Chondrocyte (in vitro differentiated cells): ENCODE measurements at places on chromosomes 2 and 18. TPM values are rescaled to one million over a fixed set of nuclear protein-coding genes. Genes with fewer than 3 reads are reported as not detected.

DNA sequence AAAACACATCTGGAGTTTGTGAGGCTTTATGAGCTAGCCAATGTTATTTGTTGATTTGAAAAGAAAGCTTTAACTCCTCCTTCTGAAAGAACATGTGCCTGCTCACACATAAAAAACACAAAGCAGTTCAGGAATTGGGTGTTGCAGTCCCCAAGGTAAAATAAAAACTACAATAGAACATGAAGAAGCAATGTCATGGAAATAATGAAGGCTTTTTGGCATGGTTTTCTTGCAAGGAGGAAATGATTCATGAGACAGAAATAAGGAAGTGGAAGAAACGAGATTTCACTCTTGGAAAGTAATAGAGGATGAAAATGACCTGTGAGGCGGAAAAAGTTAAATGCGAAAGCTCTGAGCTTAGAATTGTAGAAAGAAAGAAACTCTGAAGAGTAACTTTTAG, 81.1 kb downstream of the TRIB2 start:
- H3K4me1 ChIP-seq, result peaks cover 11% of the 10 kb centered on the region
- peak overlapping the region; percentile 6 for H3K27ac ChIP-seq
- peaks cover 11% of the 10 kb centered on the region for H3K36me3 ChIP-seq
- H3K4me3 ChIP-seq, result no peak overlapping the region
- DNase-seq, result no peak

GRCh38 chr18:58993260-58993659, 128.6 kb downstream of the ZNF532 start:
- no peaks in the 10 kb centered on the region for H3K27me3 ChIP-seq
- peaks cover 93% of the 10 kb centered on the region for H3K4me1 ChIP-seq
- no peaks in the 10 kb centered on the region for H3K36me3 ChIP-seq
- DNase-seq, result no peak
- peak overlapping the region; percentile 89 for H3K27ac ChIP-seq

Gene CFC1
- not detected in 3 replicates for total RNA-seq

Gene REEP1
- total RNA-seq, result 2.4 to 3.1 TPM (median 2.6 TPM) in 3 replicates

GRCh38 chr2:24702800-24703199, 90.4 kb downstream of the PTRHD1 start:
- H3K36me3 ChIP-seq, result peaks cover 12% of the 10 kb centered on the region
- no peak for DNase-seq
- peaks cover 11% of the 10 kb centered on the region for H3K4me1 ChIP-seq

Gene KCNF1
- not detected in 3 replicates for total RNA-seq

DNA sequence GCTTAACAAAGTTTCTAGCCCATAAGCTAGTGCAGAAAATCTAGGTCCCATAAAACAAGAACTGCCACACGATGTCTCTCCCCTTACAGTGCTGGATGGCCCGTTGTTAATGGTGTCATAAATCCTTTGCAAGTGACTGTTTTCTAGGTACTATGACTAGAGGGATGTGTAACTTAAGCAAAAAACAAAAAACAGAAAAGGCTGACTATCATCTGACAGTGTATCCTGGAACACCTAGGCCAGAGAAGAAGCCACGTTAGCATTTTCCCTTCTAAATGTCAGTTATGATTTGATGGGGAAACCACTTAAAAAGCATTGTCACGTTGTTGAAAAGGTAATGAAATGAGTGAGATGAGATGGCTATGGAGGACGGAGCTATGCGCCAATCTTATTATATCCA, 2.4 kb downstream of the CASP8 start:
- no peaks in the 10 kb centered on the region for H3K36me3 ChIP-seq
- DNase-seq, result no peak
- no peaks in the 10 kb centered on the region for H3K27me3 ChIP-seq
- peaks cover 28% of the 10 kb centered on the region for H3K4me1 ChIP-seq

DNA sequence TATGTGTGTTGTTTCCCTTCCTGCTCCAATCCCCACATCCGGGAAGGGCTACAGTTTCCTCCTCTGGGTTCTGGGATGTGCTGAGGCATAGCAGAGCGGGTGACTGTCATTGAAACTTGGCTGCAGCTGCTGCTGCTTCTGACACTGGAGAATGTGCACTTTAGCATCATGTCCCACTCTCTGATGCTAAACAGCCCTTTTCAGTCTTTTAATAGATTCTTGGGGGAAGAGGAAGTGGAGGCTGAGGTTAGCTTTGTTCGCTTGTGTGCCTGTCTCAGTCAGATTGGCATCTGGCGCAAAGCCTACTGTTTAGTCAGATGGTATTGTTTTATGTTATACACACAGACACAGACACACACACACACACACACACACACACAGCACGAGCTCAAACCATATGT, 136.5 kb upstream of the RND3 start:
- H3K27me3 ChIP-seq, result no peaks in the 10 kb centered on the region
- peaks cover 71% of the 10 kb centered on the region for H3K4me1 ChIP-seq
- no peak for DNase-seq
- peak overlapping the region; percentile 28 for H3K27ac ChIP-seq

- no peaks in the 10 kb centered on the region for H3K27me3 ChIP-seq
- no peak for DNase-seq
- no peak overlapping the region for H3K4me3 ChIP-seq
- no peak overlapping the region for H3K27ac ChIP-seq
- peaks cover 9% of the 10 kb centered on the region for H3K4me1 ChIP-seq
- no peaks in the 10 kb centered on the region for H3K36me3 ChIP-seq
Measured at GRCh38 chr2:223123855-223124610, 72.0 kb downstream of the KCNE4 start.

DNA sequence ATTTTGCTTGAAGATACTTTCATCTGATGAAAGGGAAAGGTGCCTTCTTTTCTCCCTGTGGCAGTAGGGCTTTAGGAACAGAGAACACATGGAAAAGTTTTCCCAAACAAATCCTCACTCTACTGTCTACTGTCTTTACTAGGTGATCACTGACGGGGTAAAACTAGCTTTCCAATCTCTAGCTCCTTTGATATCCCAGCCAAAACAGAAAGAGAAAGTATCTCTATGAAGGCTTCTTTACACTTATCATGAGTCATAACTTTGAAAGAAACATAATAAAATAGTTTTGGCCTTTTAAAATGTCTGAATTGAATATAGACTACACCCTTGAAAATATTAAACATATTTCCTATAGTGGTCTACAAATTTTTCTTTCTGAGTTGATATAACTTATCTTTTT, 214.5 kb downstream of the DSEL start:
- H3K4me1 ChIP-seq, result peaks cover 21% of the 10 kb centered on the region
- H3K4me3 ChIP-seq, result peak overlapping the region; percentile 40
- H3K27me3 ChIP-seq, result no peaks in the 10 kb centered on the region
- no peaks in the 10 kb centered on the region for H3K36me3 ChIP-seq
- H3K27ac ChIP-seq, result peak overlapping the region; percentile 92

DNA sequence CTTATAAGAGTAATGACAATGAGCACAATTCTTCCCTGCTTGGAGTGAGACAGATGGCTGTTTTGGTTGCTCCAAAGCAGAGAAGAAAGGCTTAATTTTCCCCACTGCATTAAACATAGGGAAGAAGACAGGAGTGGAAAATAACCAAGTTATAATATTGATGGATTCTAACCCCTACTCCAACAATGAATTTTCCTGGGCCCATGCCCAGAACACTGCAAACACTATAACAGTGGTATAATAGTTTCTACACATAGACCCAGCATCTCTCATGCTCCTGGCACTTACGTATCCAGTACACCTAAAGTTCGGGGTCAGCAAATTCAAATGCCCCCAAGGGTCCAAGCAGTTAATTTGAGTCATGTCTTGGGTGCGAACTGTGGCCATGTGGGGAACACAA, 613.4 kb downstream of the PLCL1 start:
- H3K27me3 ChIP-seq, result peaks cover 8% of the 10 kb centered on the region
- no peaks in the 10 kb centered on the region for H3K36me3 ChIP-seq
- no peak for DNase-seq
- H3K4me1 ChIP-seq, result no peaks in the 10 kb centered on the region
- no peak overlapping the region for H3K27ac ChIP-seq
- H3K4me3 ChIP-seq, result no peak overlapping the region

GRCh38 chr2:165067643-165068486, 112.5 kb upstream of the SLC38A11 start:
- no peaks in the 10 kb centered on the region for H3K27me3 ChIP-seq
- peak overlapping the region; percentile 59 for H3K27ac ChIP-seq
- peak overlapping the region; percentile 67 for H3K4me3 ChIP-seq
- no peak for DNase-seq

- H3K27me3 ChIP-seq, result no peaks in the 10 kb centered on the region
- peaks cover 42% of the 10 kb centered on the region for H3K4me1 ChIP-seq
- peaks cover 18% of the 10 kb centered on the region for H3K36me3 ChIP-seq
- peak; percentile 69 for DNase-seq
Measured at GRCh38 chr2:1626271-1626681, 118.0 kb downstream of the PXDN start.
